ENCODE measurements at places on chromosomes 1 and 21.
A peak's percentile ranks its signal among the peaks of the same experiment; 100 is the strongest.

DNA sequence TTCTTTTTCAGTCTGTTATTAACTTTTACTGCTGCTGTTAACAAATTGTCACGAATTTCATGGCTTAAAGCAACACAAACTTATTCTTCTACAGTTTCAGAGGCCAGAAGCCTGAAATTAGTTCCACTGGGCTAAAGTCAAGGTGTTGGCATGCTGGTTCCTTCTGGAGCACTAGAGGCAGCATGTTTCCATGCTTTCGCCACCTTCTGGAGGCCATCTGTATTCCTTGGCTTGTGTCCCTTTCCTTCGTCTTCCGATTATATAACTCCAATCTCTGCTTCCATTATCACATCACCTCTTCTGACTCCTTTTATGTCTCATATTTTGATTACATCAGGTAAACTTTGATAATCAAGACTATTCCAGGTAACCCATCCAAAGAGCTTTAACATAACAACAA, 1742.1 kb downstream of the BRINP3 start:
- DNase-seq = no peak

GRCh38 chr21:38965241-38965640, 159.5 kb downstream of the ETS2 start:
- DNase-seq = no peak

- no peak for DNase-seq
These were observed 35.2 kb upstream of the HMGB4 start for GRCh38 chr1:33828654-33829053.

DNA sequence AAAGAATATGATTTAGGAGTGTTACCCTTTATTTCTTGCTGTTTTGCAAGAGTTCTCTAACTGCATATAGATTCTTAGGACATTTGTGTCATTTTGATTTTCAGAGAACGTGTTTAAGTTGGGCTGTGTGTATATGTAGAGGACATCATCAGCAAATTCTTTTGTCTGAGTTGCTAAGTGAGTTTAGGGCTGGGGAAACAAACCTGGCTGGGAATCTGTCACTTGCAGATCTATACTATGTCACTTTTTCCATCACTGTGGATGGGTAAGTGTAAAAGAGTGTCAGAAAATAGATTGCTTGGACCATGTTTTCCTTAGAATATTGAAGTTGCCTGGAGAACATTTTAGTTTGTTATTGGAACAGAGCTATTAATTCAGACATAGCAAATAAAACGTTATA, 349.1 kb upstream of the NEGR1 start:
- DNase-seq = no peak

GRCh38 chr21:46114963-46115362, 17.1 kb downstream of the COL6A2 start:
- no peak for DNase-seq

GRCh38 chr1:108884968-108885367, 8.2 kb downstream of the GPSM2 start:
- no peak for DNase-seq

DNA sequence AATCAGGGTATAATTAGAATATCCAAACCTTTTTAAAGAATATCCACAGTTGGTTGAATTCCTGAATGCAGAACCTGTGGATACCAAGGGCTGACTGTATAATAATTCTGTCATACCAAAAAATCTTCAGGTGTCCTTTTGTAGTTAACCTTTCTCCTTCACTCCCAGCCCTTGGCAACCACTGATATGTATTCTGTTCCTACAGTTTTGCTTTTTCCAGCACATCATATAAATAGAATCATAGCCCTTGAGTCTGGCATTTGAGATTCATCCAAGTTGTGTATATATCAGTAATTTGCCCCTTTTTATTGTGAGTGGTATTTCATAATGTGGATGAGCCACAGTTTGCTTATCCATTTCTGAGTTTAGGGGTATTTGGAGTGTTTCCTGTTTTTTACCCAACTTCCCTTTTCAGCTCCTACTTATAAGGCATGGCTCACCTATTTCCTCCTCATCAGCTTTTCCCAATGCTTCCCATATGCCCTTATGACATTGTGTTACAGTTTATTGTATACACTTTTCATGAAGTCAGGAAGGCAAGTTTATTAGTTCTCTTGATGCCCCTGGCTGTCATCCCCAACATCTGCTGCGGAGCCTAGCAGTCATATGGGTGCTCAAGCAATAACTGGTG, 35.0 kb upstream of the AGO1 start:
- DNase-seq = no peak

- peak; percentile 43 for DNase-seq
These were observed at the start of gene ADAMTS1 for GRCh38 chr21:26845066-26845758. Gene ADAMTS1 (minus strand): TSS chr21:26845409. CDS start chr21:26844954, 455 bp downstream.

DNA sequence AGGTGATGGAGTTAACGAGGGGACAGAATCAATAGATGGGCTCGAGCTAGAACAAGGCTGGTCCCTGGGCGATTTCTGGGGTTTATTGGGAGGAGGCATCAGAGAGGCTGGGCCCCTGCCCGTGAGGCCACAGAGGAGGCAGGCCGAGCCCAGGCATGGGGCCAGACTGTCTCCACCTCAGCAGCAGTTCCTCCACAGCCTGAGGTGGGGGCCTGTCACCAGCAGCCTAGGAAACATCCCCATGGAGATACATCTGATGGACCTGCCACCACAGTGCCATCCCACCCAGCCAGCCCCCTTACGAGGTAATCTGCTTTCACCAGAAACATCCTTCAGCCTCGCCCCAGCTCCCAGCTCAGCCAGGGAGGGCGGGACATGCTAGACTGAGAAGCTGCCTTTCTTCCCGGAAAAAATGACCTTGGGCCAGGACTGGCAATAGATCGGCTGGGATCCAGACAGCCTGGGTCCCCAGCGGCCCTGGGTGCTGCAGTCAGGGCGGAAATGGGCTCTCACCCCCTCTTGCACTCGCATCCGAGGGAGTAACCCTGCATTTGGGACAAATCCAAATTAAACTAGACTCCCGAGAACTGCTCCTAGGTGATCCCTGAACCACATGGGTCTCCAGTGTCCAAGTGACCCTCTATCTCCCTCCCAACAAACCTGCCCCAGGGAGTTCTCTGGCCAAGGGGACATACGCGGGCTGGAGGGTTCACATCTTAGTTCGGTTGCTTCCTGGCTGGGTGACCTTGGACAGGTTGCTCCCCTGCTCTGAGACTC, 10.0 kb upstream of the EPHA8 start:
- no peak for DNase-seq

DNA sequence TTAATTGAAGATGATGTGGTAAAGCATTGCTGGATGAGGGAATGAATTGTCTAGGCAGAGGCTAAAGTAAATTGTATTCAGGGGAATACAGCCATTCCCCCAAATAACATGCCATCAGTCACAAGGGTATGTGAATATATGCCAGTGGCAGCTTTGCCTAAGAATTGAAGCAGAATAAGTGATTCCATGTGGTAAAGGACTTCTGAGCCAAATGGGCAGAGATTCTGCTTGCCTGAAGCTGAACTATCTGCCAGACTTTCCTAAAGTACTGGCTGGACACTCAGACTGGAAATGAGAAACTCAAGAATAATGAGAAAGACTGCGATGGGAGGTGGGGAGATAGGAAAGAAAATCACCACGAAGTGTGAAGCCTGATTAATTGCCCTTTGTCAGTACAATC, 2.4 kb downstream of the LIX1L start:
- DNase-seq = no peak

DNA sequence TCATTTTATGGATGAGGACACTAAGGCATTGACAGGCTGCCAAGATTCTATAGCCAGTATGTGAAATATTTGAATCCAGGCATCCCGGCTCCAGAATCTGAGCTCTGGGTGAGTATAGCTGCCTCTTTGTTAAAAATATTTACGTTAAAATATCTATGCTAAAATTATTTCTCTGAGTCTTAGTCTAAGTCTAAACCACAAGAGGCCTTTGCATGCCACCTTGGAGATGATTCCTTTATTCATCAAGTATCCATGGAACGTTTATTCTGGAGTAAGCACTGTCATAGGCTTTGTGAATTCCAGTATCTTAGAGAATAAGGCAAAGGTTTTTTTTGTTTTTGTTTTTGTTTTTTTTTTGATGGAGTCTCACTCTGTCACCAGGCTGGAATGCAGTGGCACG, 116.4 kb downstream of the GREM2 start:
- DNase-seq = no peak

GRCh38 chr1:4468386-4468785, 186.0 kb upstream of the AJAP1 start:
- DNase-seq = no peak

GRCh38 chr1:32900371-32900955, 726 bp downstream of the TMEM54 start:
- no peak for DNase-seq

DNA sequence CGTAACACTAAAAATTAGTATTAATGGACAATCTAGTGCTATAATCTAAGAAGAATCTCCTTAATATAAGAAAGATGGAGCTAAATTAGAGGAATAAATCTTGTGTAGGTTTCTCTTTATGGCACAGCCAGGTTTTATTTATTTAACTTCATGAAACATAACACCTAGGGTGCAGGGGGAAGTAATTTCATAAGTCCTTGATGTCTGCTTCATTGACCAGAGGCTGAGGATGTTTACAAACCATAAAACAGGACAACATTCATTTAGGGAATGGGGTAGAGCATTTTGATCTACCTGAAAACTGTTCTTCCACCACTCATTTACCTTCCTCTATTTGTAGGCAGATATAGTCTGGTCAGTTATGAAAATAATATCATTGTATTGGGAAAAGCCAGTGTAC, 95.5 kb downstream of the NGF start:
- no peak for DNase-seq

GRCh38 chr21:36369064-36369685, 16.0 kb upstream of the CHAF1B start:
- no peak for DNase-seq

GRCh38 chr1:65148548-65149350, 746 bp downstream of the AK4 start:
- no peak for DNase-seq

- no peak for DNase-seq
These were observed 6.3 kb downstream of the ARID1A start for GRCh38 chr1:26701995-26702679.

DNA sequence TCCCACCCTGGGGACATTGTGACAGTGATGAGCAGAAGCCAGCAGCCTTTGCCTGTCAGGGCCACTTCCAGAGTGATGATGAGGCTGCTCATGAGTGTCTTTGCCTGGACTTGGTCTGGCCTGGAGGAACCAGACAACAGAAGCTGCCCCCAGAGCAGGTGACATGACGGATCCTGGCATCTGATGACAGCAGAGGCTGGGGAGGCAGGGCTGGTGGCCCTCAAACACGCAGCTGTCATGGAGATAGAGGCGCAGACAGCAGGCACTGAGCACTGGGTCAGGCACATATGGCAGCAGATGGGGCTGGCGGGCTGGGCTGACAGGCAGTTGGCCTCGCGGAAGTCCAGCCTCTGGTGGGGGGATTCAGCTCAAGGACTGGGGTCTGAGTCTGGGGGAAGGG, 66.4 kb upstream of the STUM start:
- no peak for DNase-seq

DNA sequence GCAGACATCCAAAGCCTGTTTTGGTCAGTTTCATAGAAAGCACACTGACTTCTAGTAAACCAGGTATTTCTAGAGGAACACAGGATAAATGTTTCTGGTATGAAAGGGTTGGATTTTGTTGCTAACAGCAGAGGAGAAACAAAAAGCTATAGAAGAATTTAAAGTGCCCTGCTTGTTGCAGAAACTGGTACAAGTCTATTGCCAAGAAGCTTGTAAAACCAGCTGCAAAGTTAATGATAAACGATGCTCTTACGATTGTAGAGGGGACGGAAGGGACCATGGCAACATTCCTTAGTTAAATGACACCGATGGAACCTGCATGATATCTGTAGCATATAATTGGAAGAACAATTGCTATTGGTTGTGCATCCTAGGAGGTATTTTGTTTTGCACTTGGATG, 40.1 kb downstream of the SLC35F3 start:
- no peak for DNase-seq

GRCh38 chr1:19206947-19207346, 3.1 kb downstream of the UBR4 start:
- DNase-seq = no peak

DNA sequence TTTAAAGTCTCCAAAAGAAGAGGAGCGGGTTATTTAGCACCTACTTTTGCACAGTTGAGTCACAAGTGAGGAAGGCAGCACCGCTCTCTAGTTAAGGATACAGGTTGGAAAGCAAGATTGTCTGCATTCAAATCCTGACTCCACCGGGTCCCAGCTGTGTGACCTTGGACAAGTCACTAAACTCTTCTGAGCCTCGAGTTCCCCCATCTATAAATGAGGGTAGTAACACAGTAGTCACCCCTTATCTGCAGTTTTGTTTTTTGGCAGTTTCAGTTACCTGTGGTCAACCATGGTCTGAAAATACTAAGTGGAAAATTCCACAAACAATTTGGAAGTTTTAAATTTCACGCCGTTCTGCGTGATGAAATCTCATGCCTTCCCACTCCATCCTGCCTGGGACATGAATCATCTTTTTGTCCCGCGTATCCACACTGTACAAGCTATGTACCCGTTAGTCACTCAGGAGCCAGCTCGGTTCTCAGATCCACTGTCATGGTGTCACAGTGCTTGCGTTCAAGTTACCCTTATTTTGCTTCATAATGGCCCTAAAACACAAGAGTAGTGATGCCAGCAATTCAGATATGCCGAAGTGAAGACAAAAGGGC, 49.4 kb downstream of the CAPZB start:
- no peak for DNase-seq

GRCh38 chr1:17837233-17838030, 82.3 kb downstream of the ACTL8 start:
- peak; percentile 10 for DNase-seq

GRCh38 chr1:22210176-22210575, 67.3 kb upstream of the WNT4 start:
- no peak for DNase-seq

DNA sequence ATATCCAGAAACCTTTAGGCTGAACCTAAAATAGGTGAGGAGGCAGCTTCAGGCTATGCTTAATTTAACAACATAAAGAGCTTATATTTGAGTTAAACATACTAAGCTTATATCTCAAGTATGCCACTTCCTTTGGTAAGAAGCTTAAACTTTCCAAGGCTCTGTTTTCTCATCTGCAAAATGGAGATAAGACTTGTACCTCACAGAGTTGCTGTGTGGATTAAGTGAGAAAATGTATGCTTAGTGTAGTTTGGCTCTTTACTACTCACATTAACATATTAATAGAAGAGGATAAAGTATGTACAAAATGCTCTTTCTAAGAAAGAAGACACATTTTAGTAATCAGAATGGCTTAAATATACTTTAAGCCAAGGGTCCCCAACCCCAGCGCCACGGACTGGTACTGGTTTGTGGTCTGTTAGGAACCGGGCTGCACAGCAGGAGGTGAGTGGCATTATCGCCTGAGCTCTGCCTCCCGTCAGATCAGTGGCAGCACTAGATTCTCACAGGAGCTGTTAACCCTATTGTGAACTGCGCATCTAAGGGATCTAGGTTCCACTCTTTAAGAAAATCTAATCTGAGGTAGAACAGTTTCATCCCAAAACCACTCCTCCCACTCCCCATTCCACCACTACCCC, 77.2 kb downstream of the HS2ST1 start:
- DNase-seq = no peak

- DNase-seq = no peak
These were observed 54.0 kb downstream of the RAVER2 start for GRCh38 chr1:64798872-64799271.

GRCh38 chr1:211647711-211648121, 27.7 kb downstream of the NEK2 start:
- no peak for DNase-seq
